ENCODE measurements at places on chromosomes 4 and X.

DNA sequence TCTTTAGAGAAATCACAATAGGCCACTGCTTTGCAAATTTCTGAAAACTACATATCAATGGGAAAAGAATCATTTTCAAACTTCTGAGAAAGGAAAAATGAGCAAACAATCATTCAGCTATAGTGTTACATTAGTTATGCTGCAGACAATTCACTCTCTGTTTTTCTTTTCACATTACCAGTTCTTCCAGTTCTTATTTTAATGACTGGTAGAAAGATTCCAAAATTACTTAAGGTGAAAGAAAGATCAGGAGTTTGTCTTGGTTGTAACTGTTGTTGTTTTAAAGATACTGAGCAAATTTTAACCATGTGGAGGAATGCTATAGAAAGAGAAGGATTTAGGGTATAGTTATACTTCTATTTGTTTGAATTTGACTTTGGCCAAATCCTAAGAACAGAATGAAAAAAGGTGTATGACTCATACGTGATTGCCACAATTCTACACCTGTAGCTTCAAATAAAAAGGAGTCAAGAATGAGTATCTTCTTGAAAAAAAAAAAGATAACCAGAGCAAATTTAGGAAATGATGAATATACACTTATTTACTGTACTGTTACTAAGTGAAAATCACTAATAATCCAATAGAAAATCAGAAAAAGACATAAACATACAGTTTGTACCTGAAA lies 21.0 kb upstream of the RASGEF1B start:
- no peak for DNase-seq

GRCh38 chr4:189826657-189827056 lies 114.0 kb upstream of the FRG1 start:
- no peak for DNase-seq

- DNase-seq: no peak
Measured at GRCh38 chr4:36243355-36244256, 708 bp downstream of the ARAP2 start.

- DNase-seq: no peak
Measured at GRCh38 chrX:43861750-43862149, 20.5 kb downstream of the MAOB start.

DNA sequence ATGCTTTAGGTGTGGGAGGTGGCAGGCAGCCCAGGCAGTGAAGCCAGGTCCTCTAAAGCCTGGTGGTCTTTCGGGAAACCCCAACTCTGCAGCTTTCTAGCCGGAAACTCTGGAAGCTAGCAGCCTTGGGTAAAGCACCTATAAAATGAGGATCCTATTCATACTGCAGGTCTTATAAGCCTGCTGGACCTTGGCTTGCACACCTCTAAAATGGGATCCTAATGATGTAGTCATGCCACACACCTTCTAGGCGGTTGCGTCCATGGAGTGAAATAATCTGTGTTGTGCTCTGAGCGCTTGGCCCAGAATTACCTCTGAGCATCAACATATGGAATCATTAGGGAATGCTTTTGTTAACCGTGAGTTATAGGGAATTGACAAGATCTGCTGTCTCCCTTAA lies 36.0 kb upstream of the STS start:
- no peak for DNase-seq

GRCh38 chr4:89263265-89263664 lies 44.3 kb downstream of the GPRIN3 start:
- no peak for DNase-seq

DNA sequence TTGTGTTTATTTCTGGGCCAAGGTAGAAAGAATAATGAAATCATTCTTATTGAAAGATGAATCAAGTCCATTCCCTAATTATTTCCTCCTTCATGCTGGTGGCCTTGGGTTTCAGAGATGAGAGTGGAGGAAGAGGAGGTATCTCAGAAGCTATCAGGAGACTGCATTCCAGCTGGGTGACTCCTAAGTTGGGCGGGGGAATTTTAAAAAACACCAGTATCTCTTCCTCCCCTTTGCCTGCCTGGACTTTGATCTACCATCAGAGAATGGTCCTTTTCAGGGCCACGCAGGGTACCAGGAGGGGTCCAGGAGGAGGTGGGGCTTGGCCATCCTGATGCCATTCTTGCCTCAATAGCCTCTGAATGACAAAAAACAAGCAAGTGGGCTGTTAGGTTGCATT lies 104.4 kb downstream of the ASMT start:
- DNase-seq: no peak

DNA sequence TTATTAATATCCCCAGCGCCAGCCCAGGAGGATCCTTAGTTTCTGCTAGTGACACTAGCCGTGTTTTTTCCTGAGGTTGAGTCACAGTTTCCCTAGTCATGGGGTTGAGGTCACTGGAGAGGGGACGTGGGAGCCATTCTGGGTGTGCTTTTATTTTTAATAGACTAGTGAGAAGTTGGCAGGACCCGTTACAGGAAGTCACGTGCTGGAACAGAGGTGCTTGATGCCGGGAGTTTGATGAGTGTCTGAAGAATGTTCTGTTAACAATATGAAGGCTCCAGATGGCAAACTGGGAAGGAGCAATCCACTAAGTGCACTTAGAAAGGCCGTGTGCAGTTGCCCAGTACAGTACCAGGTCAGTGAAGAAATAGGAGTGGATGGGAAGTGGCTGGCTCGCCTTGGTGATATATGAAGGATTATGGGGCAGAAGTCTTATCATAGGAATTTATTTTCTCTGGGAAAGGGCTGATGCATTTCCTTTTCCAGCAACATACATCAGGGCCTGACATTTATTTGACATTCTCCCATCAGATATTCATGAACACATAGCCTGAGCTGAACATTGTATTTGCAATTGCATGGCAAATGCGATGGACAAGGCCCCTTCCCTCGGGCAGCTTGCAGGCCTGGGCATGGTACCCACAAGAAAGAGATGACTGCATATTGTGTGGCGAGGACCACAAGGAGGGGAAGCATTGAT lies 291.8 kb downstream of the FBXW7 start:
- no peak for DNase-seq

DNA sequence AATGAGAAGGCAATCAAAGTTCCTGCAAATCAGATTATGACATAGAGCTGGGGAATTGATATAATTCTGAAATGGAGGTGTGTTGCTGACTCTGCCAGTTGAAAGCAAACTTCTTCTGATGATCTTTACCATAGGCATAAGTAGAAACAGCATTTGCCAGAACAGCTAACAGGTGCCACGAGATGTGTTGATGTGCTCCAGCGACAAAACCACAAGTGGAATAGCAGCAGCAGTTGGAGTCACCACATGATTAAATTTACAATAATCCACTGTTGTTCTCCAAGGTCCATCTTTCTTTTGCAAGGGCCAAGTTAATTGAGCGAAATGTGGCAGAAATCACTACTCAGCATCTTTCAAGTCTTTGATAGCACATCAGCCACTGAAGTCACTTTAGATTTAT lies 3.7 kb upstream of the OSTC start:
- DNase-seq: no peak

GRCh38 chr4:158948071-158948470 lies 154.8 kb upstream of the RAPGEF2 start:
- DNase-seq: no peak
